ENCODE measurements at places on chromosomes 5 and 9. TPM values are rescaled to one million over a fixed set of nuclear protein-coding genes. Genes with fewer than 3 reads are reported as not detected.

GRCh38 chr9:114958021-114958843 lies 27.8 kb upstream of the TNFSF8 start:
- no peak for DNase-seq
- no peaks in the 10 kb centered on the region for H3K36me3 ChIP-seq
- peak overlapping the region; percentile 63 for H3K27ac ChIP-seq
- peaks cover 7% of the 10 kb centered on the region for H3K4me1 ChIP-seq
- H3K4me3 ChIP-seq: no peak overlapping the region

Gene MTREX
- total RNA-seq: 44.1 TPM

GRCh38 chr5:158435161-158435616 lies 576.2 kb upstream of the CLINT1 start:
- no peak overlapping the region for H3K27ac ChIP-seq
- no peak overlapping the region for H3K4me3 ChIP-seq
- H3K36me3 ChIP-seq: no peaks in the 10 kb centered on the region
- DNase-seq: no peak

Gene PBX3
- 42.8 TPM for total RNA-seq

GRCh38 chr5:134051305-134051704 lies 46.5 kb upstream of the VDAC1 start:
- H3K27ac ChIP-seq: no peak overlapping the region
- no peaks in the 10 kb centered on the region for H3K27me3 ChIP-seq
- H3K36me3 ChIP-seq: no peaks in the 10 kb centered on the region
- H3K4me3 ChIP-seq: no peak overlapping the region
- no peak for DNase-seq

GRCh38 chr5:137688210-137688840 lies 47.6 kb downstream of the KLHL3 start:
- no peak overlapping the region for H3K4me3 ChIP-seq
- no peak for DNase-seq
- H3K36me3 ChIP-seq: no peaks in the 10 kb centered on the region
- H3K27me3 ChIP-seq: no peaks in the 10 kb centered on the region
- H3K27ac ChIP-seq: no peak overlapping the region

Gene DCAF12
- 41.0 TPM for total RNA-seq

- H3K27me3 ChIP-seq: no peaks in the 10 kb centered on the region
- no peak overlapping the region for H3K4me3 ChIP-seq
- H3K36me3 ChIP-seq: no peaks in the 10 kb centered on the region
Observed at GRCh38 chr5:143599474-143599873, 196.0 kb upstream of the NR3C1 start.

- H3K27ac ChIP-seq: no peak overlapping the region
- H3K4me1 ChIP-seq: peaks cover 4% of the 10 kb centered on the region
- no peak for DNase-seq
- H3K27me3 ChIP-seq: no peaks in the 10 kb centered on the region
- no peaks in the 10 kb centered on the region for H3K36me3 ChIP-seq
Observed at GRCh38 chr9:105455836-105456475, 8.1 kb downstream of the FSD1L start.

DNA sequence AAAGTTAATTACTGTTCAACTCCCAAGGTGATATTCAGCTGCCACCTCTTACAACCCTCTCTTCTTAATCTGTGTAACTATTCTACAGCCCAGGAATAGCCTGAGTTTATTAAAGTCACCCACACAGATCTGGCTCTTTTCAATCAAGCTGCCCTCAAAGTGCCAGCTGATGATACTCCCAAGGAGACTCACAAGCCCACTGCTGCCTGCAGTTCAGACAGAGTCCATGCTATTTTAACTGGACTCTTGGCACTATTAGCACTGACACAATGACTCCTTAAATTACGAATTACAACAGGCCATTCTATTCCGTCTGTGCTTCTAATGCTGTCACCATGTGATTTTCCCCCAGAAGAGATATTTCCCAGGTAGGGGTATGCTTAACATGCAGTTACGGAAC lies 26.3 kb downstream of the REEP5 start:
- DNase-seq: no peak
- H3K4me3 ChIP-seq: no peak overlapping the region
- no peaks in the 10 kb centered on the region for H3K4me1 ChIP-seq
- H3K36me3 ChIP-seq: peaks cover 70% of the 10 kb centered on the region
- no peaks in the 10 kb centered on the region for H3K27me3 ChIP-seq

DNA sequence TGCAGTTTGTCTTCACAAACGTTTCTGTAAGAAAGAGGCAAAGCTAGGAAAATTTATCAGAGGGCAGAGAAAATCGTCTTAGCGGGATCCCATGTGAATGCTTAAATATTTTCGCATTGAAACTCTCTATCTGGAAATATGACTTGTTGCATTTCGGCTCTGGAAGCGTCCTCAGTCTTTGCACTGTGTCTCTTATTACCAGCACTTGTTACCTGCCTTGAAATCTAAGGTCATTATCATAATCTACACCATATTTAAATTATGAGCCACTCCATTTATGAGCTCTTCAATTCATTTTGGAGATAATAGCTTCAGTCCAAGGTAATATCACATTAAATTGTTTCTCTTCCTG lies 1.4 kb downstream of the EGFLAM start:
- H3K27me3 ChIP-seq: peaks cover 29% of the 10 kb centered on the region
- no peak for DNase-seq
- no peak overlapping the region for H3K4me3 ChIP-seq
- peaks cover 19% of the 10 kb centered on the region for H3K4me1 ChIP-seq
- no peak overlapping the region for H3K27ac ChIP-seq

- no peaks in the 10 kb centered on the region for H3K4me1 ChIP-seq
- H3K27me3 ChIP-seq: no peaks in the 10 kb centered on the region
- H3K36me3 ChIP-seq: no peaks in the 10 kb centered on the region
- H3K4me3 ChIP-seq: no peak overlapping the region
Observed at GRCh38 chr9:21904371-21904770, 89.8 kb downstream of the CDKN2A start.

- no peaks in the 10 kb centered on the region for H3K27me3 ChIP-seq
- peaks cover 27% of the 10 kb centered on the region for H3K4me1 ChIP-seq
- DNase-seq: peak; percentile 75
Observed at GRCh38 chr9:135478829-135479468, 633 bp upstream of the PPP1R26 start.

Gene GRXCR2
- not detected for total RNA-seq

Gene FCN2
- not detected for total RNA-seq

Gene SVEP1
- total RNA-seq: 28.4 TPM
